ENCODE measurements at places on chromosomes 7 and 10.
A peak's percentile ranks its signal among the peaks of the same experiment; 100 is the strongest.

DNA sequence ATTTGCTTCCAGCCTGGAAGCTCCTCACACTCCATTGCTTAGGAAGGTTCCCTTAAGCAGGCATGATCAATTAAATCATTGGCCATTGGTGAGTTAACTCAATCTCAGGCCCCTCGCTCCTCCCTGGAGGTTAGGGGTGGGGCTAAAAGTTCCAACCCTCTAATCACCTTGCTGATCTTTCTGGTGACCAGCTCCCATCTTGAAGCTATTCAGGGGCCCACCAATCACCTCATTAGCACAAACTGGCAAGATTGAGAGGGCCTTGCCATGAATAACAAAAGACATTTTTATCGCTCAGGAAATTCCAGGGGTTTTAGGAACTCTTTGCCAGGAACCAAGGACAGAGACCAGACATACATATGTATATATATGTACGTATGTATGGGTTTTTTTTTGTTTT lies 58.4 kb downstream of the AGK start:
- DNase-seq, result no peak

GRCh38 chr10:103800089-103800488 lies 55.3 kb downstream of the SH3PXD2A start:
- no peak for DNase-seq

DNA sequence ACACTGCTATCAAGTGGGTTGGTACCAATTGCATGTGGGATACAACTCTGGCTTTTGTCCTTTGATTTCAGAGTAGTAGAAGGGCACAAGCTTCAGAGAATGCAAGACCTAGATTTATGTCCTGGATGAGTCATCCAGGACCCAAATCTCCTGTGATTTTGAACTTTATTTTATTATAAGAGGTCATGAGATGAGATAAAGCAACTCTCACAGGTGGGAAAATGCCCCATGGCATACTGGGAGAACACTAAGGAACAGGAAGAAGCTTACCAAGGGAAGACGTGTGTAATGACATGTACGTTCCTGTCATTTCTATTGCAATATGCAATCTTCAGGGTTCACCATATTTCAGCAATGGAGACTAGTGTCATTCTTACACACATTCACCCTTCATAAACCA lies 966 bp downstream of the MALRD1 start:
- no peak for DNase-seq

DNA sequence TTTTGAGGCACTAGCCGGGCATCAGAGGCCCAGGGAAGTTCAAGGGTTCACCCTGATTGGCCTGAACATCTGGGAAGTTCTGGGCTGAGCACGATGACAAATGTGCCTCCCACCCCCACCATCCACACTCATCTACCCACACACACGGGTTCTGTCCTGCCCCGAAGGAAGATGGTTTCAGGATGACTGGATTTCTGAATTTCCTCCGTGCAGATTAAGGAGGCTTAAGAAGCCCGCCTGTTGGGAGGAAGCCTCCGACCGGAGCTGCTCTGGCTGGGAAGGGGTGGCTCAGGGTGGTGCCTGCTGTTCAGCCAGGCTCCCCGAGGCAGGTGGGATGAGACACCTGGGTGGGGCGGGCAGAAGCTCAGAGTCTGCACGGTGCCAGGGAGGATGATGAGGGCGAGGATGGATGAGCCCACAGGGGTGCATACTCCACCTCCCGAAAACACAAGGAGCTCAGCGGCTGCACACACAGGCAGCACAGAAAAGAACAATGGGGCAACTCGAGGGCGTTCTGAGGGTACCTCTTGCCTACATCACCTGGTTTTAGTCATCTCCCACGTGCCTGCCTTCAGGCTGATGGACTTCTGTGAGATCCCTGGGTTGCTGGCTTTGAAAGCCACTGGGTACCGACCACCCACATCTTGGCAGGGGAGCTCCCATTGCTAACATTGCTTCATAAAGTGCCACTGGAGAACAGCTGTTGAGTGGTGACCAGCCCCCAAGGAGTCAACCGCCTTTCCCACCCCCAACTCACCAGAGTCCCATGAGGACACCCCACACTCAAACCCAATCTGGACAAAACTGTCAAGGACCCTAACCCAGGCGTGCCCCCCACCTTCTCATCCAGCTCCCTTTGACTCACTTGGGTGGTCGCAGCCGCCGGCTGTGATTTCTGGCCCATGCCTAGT lies 41.2 kb downstream of the CALML3 start:
- DNase-seq, result peak; percentile 53

DNA sequence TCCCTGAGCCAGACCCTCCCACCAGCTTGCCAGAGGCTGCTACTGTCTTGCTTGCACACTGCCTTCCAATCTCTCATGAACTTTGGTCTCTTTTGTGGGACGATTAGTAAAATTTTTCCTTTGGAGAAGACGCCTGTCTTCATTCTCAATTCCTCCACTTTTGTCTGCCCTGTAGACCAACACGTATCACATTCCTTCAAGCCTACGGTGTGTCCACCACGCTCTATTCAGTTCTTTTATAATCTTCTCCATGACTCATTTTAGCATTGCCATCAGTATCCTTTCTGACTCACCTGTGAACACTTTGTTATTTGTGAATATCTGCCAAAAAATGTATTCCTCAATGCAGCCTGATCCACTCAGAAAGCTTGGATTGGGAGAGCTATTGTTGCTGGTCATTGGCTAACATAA lies 1.4 kb downstream of the GIMAP5 start:
- DNase-seq, result no peak

- peak; percentile 95 for DNase-seq
Observed at GRCh38 chr10:72260239-72260975, 13.3 kb upstream of the DDIT4 start.

DNA sequence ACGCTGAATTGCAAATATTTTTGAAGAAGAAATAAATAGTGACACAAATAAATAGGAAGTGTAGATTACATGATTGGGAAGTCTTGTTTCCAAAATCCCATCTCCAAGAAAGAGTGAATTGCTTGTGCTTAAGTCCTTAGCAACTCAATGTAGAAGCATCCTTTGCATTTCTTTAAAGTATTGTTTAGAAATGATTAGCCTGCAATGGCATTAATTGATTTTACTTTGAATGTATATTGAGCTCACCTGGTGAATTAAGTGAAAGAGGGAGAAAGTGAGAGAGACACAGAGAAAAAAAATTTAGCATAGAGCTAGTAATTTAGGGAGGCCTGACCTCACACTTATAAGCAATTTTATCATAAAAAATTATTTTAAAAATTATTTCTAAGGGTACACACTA lies 49.0 kb upstream of the PCLO start:
- no peak for DNase-seq

- DNase-seq, result no peak
Observed at GRCh38 chr7:34058801-34059135, 153.4 kb downstream of the BMPER start.

- DNase-seq, result no peak
Observed at GRCh38 chr7:72709909-72710308, 118.1 kb downstream of the TYW1B start.

GRCh38 chr10:68402276-68402675 lies 4.8 kb downstream of the RUFY2 start:
- DNase-seq, result no peak

- DNase-seq, result no peak
Observed at GRCh38 chr10:86599729-86600128, 54.6 kb upstream of the OPN4 start.

DNA sequence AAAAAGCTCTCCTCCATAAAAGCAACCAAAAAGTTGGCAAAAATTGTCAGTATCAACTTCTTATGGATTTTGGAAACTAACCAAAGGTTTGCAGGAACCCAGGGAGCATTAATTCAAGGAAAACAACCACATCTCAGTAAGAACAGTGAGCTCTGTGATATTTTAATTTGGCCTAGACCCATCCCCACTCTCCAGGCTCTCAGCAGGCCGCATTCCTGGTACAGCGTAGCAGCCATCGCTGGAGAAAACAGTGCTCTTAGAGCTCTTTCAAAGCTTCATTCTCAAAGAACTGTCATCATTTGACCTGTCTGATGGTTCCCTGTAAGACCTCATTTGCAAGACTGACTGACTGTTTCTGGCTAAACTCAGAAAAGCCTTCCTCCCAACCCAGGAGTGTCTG lies 81.9 kb downstream of the NUDCD3 start:
- DNase-seq, result no peak

GRCh38 chr7:50156163-50156562 lies 63.1 kb upstream of the ZPBP start:
- DNase-seq, result no peak

DNA sequence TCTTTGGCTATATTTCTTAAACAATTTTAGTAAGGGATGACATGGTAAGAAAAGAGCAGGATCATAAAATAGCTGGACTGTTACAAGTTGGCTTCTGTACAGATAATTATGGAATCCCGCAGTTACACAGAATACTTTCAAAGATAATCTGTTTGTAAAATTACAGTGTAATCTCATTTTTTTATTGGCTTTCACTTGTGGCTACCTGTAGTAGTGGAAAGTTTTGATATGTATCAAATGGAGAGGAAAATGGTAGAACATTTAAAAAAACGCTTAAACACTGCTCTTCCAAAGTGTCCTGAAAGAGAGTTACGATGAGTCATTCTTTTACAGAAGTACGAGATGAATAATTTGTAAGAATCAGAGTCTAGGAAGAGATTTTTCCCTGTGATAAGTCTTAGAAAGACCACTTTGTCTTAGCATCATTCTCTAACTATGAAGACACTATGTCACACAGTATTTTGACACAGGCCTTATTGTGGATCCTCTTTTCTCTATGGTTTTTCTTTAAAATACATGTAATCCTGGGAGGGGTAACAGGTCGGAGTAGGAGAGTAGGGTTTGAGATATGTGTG lies 215.0 kb upstream of the DKK1 start:
- DNase-seq, result no peak

DNA sequence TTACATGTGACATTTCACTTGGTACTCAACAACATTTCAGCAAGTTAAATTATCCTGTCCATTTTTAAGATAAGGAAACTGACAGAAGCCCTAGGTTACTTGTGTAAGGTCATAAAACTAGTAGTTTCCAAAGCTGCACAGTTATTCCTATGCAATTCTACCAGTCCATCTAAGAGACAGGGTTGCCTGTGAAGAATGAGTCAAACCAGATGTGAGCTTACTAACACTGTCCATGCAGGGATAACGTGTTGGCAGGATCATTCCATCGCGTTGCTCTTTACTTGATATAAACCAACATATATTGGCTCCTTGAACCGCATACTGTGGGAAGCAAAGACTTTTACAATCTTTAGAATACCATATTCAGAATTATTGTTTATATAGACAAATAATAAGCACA lies 280.9 kb upstream of the HGF start:
- DNase-seq, result no peak

GRCh38 chr7:116805100-116805544 lies 57.3 kb upstream of the CAPZA2 start:
- peak; percentile 71 for DNase-seq

DNA sequence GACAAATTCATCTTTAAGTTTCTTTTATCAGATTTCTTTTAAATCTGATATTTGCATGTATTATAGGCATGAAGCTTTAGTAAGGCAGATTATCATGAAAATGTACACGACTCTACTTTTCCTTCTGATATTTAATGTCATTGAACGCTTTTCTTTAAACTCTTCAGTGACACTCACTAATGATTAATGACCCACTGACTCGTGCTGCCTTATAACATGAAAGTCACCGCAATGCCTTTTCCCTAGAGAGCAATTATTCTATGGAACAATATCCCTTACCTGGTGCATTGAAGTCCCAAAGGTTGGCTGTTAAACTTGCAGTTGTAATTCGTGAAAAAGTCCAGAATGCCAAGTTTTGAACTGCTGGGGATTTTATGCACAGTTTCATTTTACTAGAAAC lies 33.4 kb upstream of the HGF start:
- no peak for DNase-seq

DNA sequence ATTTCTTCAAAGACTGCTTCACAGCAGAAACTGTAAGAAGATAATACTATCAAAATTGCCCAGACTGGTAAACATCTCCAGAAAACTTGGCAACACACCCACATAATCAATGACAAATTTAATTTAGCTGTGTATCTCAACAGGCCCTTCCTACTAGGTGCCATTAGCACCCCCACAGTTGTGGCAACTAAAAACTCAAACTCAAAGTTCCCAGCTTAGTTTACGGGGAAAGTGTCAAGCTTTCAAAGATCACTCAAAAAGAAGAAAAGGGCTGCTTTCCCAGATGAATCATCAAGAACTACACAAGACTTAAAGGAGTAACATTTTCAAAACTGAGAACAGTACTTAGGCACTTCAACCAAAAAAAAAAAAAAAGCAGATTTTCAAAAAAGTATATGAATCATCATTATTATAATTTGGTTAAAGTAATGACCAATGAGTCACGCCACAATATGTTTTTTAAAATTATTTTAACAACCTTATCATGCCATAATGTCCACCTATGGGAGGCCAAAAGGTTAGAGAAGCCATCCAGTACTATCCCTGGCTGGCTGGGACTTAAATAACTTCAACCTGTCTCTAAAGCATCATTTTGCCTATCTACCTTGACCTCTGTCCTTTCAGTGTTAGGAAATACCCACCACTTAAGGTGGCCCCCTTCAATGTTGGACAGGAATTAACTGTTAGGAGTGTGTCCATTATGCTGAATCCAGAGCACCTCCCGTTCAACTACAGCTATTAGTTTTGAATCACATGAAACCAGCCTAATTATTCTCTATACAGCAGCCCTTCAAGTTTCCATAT lies 90.8 kb downstream of the ZFAND4 start:
- no peak for DNase-seq

DNA sequence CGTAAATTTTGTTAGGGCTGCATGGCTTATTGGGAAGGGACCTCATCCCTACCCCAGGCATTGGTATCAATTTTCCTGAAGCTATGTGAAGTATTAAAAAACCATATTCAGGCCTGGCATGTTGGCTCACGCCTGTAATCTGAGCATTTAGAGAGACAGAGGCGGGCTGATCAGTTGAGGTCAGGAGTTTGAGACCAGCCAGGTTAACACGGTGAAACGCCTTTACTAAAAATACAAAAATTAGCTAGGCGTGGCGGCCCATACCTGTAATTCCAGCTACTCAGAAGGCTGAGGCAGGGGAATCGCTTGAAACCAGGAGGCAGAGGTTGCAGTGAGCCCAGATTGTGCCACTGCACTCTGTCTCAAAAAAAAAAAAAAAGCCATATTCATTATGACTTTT lies 7.1 kb downstream of the TASOR2 start:
- DNase-seq, result no peak

DNA sequence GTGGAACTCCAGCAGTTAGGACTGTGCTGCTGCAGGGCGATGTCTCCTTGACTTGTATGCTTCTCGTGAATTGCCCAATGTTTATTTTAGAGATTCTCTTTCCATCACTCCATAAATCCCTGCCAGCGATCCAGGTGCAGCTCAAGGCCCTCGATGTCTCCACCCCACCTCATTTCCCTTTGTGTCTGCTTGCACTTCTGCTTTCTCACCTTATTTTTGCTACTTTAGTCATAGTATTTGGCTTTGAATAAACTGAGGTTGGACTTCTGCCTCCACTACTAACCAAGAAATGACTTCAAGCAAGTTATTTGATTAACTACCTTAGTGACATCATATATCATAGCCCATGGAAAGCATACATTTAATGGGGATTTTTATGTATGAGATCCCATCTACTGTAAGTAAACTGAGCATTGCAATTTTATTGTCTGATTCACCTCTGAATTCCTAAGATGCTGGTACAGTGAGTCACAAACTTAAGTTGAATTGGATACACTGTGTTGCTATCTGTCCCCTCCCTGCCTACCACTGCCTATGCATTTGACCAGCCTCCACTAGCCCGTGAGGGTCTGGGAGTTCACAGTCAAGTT lies 255.8 kb downstream of the ABCA13 start:
- DNase-seq, result no peak

GRCh38 chr10:86547296-86547695 lies 25.7 kb upstream of the WAPL start:
- DNase-seq, result no peak

- DNase-seq, result no peak
Observed at GRCh38 chr7:29105752-29106668, 40.3 kb downstream of the CPVL start.
